ENCODE measurements at places on chromosomes 16 and 17.
A peak's percentile ranks its signal among the peaks of the same experiment; 100 is the strongest.

DNA sequence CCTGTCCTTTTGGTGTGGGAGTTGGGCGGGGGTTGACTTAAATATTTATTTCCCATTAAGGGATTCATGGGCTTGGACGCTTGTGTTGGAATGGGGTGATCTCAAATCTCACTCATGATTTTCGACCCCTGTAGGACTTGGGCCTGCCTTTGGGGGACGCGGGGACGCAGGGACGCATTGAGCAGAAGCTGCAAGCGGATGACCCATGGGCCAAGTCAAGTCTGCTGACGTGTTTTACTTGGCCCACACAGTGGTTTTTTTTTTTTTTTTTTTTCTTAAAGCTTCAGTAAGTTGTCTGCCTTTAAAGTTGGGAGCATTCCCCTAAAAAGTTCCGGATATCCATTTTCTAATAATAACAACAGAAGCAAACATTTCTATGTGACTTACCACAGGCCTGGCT, 28.9 kb downstream of the CMIP start:
- DNase-seq = peak; percentile 64

DNA sequence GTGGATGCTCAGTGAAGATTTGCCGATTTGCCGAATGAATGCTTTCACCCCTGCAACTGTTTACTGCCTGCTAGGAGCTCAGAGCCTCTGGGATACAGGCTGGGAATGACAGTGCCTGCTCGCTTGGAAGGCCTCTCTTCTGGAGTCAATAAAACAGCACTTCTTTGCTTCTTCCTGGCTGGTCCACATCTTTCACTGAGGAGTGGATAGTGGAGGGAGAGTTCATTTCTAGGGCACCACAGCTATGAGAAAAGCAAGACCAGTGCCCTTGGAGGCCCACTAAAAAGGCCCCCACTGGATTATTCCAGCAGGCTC, 3.1 kb upstream of the USP7 start:
- DNase-seq = no peak

DNA sequence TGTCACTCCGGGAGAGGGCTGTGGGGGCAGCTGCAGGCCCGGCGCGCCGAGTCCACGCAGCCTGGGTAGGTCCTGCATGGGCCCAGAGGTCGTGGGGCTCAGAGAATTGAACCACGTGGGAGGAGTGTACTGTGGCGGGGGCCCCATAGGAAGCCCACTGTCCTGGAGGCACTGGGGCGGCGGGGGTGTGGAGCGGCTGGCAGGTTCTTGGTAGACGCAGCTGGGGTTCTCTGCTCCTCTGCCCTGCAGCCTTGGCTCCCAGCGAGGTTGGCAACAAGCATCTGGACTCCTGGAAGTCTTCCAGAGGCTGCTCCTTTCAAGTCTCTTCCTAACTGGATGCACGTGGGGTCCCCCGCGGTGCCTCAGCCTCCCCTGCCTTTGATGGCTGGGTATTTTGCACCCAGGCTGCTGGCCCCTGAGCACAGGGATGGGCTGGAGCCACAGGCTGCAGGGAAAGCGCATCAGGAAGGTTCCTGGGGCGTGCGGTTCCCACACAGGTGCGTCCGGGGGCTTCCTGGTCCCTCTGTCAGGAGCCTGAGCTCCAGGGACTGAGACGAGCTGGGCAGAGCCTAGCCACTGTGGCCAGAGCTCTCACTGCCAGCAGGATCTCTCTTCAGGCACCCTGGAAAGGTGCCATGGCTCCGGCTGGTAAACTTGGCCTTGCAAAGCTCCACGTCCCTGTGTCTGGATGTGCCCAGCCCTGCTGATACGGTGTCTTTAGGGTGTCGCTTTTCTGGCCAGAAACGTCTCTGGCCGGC, 9.3 kb downstream of the KCTD5 start:
- no peak for DNase-seq

- peak; percentile 2 for DNase-seq
Observed at GRCh38 chr17:31328160-31328535, 6.7 kb upstream of the EVI2A start.

DNA sequence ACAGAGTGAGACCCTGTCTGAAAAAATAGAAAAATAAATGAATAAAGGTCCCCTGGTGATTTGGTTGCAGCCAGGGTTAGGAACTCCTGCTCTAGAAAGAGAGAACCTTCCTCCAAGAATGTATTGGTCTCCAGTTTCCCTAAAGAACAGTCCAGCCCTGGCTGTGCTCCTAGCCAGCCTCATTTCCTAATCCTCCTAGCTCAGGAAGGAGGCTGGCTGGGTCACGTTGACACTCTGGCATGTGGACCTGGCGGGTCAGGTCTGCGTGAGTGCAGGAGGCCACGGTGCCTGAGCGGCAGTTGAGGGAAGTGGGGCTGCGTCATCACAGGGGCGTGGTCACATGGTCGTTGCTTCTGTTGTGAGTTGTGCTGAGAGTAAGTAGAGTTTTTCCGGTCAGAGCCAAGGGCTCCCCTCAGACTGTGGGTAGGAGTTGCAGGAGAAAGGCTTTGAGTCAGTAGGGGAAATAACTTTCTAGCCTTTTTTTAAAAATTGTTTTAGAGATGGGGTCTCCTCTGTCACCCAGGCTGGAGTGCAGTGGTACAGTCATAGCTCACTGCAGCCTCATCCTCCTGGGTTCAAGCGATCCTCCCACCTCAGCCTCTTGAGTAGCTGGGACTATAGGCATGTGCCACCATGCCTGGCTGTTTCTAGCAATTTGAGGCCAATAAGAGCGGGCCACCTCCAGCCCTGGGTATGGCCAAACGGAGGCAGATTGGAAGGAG, 194.0 kb upstream of the CIBAR2 start:
- DNase-seq = peak; percentile 94

DNA sequence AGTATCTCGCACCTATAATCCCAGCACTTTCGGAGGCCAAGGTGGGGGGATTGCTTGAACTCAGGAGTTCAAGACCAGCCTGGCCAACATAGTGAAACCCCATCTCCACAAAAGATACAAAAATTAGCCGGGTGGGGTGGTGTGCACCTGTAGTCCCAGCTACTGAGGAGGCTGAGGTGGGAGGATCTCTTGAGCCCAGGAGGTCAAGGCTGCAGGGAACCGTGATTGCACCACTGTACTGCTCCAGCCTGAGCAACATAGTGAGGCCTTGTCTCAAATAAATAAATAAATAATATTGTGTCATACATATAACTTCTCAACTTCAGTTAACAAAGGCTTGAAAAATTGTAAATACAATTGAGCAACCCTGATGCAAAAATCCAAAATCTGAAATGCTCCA, 8.2 kb downstream of the AMFR start:
- no peak for DNase-seq

GRCh38 chr17:77753246-77753645, 205.3 kb upstream of the TNRC6C start:
- no peak for DNase-seq

GRCh38 chr17:38357486-38358123, 6.0 kb downstream of the SOCS7 start:
- DNase-seq = no peak

- DNase-seq = peak; percentile 88
Observed at GRCh38 chr17:5078106-5079028, at the start of gene ZFP3. TSS of gene ZFP3 (plus strand) at chr17:5078467. CDS start at chr17:5091505, 13,038 bp downstream.

DNA sequence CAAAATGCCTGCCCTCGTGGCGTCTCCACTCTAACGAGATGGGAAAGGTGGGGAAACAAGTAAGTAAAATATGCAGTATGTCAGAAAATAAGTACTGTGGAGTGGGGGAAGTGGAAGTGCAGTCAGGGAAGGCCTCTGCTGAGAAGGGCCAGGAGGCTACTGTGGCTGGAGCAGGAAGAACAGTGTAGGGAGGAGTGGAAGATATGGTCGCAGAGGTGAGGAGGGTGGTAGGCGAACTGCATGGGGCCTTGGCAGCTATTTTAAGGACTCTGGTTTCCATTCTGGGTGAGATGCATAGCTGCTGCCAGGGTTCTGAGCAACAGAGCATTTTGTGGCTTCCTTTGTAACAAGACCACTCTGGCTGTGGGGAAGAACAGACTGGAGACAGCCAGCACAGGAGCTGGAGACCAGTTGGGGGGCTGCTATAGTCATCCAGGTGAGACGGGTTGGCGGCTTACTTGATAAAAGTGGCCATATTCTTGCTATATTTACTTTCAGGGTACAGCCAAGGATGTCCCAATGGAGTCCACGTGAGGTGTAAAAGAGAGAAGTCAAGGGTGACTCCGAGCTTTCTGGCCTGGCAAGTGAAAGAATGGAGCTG, 42.6 kb downstream of the CYTH1 start:
- peak; percentile 54 for DNase-seq

- DNase-seq = peak; percentile 71
Observed at GRCh38 chr17:42289611-42290181, 1.4 kb downstream of the STAT5A start.

GRCh38 chr16:50666658-50667496, 14.2 kb downstream of the SNX20 start:
- DNase-seq = peak; percentile 53
